ENCODE measurements at places on chromosomes 13 and 19.

DNA sequence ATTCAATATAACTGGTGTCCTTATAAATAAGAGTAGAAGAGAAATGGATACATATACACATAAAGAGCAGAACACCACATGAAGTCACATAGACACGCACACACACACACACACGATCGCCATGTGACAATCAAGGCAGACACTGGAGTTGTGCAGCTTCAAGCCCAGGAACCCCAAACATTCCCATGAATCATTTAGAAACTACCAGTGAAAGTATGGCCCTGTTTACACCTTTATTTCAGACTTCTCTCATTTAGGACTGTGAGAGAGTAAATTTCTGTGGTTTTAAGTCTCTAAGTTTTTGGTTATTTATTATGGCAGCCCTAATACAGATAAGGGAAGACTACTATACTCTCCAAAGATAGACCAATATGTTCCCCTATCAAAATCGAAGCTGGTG is 20.4 kb upstream of the TNFSF13B start:
- DNase-seq: no peak

DNA sequence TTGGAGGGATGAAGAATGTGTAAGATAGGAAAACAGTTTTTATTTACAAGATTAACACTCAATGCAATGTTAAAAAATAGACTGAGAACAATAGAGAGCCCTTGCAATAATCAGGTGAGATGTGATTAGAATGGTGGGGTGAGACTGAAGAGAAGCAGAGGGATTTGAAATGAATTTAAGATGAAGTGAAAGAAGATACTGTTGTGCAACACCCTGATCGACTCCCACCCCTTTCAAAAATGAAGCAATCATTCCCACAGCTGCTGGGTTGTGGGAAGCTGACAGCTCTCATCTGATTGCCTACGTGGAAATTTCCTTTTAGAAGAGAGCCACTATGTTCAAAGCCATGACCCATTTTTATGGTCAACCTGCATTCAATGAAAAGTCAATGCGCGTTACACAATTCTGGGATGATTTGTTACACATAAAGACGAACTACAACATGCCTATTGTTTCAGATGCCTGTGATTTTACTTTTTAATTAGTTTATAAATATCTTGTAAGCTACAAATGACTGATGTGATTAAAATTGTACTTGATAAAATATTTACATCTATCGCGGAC is 1374.8 kb downstream of the PCDH9 start:
- DNase-seq: no peak

GRCh38 chr19:47489072-47489914 is 5.3 kb upstream of the KPTN start:
- no peak for DNase-seq

GRCh38 chr13:29593605-29594297 is 1.7 kb downstream of the SLC7A1 start:
- no peak for DNase-seq

- DNase-seq: no peak
These were observed 682 bp downstream of the PIK3R2 start for GRCh38 chr19:18153556-18154134.

GRCh38 chr19:1956868-1957492 is 16.0 kb downstream of the CSNK1G2 start:
- no peak for DNase-seq

DNA sequence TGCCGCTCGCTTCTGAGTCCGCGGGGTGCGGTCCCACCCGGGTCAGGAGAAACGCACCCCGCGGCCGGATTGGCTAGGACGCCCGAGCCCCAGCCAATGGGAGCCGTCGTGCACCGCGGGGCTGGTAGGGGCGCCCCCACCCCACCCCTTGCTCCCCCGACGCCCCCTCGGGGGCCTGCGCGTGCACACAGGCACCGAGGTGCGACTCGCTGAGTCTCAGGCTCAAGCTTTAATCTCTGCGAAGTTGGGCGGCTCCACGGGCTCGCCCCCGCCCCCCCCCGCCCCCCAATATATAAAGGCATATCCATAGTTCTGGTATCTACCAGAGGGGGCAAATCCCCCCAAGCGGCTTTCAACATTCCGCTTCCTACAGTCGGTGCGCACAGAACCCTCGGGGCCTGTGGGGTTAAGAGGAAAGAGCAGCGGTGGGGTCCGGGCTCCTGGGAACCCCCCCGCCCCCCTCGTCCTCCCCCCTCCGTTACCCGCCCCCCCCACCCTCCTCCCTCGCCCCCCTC is at the start of gene COX6B2:
Gene COX6B2 (minus strand): TSS at position 22 of the 515 bp plus-strand sequence. CDS start 198 bp downstream, outside the sequence.
- DNase-seq: no peak

All from stimulated activated CD4-positive, alpha-beta T cell treated with anti-CD3 and anti-CD28 coated beads, Interleukin-1b, Interleukin-23, amount 100 ng/mL, for 4 hours (primary cell).